ENCODE measurements at places on chromosomes 12 and 14. TPM values are rescaled to one million over a fixed set of nuclear protein-coding genes. Genes with fewer than 3 reads are reported as not detected.

ATL1 gene
- total RNA-seq = 6.8 TPM

DNA sequence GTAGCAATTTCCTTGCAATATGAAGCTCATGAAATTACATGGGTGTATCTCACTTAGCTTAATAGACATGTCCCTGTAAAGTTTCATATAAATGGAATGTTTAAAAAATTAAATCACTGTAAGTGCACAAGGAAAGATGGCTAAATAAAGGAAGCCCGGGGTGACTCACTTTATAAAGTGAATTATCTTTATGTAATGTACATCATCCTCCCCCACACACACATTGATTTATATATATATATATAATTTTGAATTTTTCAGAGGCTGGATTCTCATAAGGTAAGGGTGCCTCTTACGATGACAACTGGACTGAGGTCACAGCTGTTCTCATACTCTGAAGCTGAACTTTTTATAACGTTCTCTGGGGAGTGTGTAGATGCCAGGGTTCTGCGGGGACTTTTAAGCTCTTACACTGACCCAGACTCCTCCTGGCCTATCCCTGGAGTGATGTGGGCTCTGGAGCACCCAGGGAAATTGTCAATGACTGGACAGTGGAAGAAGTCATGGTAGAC is 108.7 kb upstream of the HIF1A start:
- H3K36me3 ChIP-seq = no peaks in the 10 kb centered on the region
- no peak for DNase-seq
- H3K4me3 ChIP-seq = no peak overlapping the region
- H3K27me3 ChIP-seq = no peaks in the 10 kb centered on the region

ITGB7 gene
- total RNA-seq = 0.93 TPM

NFATC4 gene
- total RNA-seq = 57.6 TPM

DNA sequence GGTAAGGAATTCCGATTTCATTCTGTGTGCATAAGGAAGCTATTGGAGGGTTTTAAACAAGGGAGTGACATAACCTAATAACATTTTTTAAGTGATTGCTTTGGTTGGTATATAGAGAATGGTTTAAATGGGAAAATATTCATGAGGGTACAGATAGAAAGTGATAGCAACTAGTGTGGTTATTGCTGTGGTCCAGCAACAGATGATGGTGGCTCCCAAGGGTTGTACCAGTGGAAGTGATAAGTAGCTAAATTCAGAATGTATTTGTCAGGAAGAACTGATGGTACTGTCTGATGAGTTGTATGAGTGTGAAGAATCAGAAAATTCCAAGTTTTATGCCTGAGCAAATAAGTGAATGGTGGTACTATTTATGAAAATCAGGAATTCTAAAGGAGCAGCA is 2.6 kb upstream of the CNOT2 start:
- DNase-seq = no peak
- H3K36me3 ChIP-seq = peaks cover 14% of the 10 kb centered on the region
- peak overlapping the region; percentile 42 for H3K27ac ChIP-seq
- H3K4me1 ChIP-seq = peaks cover 37% of the 10 kb centered on the region

SOCS2 gene
- 14.3 TPM for total RNA-seq

IFNG-AS1 gene
- total RNA-seq = not detected

IFI27L1 gene
- total RNA-seq = 28.9 TPM

PLEKHD1 gene
- total RNA-seq = 2.0 TPM

GRCh38 chr14:55430024-55430690 is 10.3 kb downstream of the TBPL2 start:
- peak overlapping the region; percentile 87 for H3K27ac ChIP-seq
- H3K36me3 ChIP-seq = no peaks in the 10 kb centered on the region
- no peak overlapping the region for H3K4me3 ChIP-seq

GRCh38 chr12:26809611-26810285 is 23.2 kb downstream of the ITPR2 start:
- DNase-seq = no peak
- no peaks in the 10 kb centered on the region for H3K27me3 ChIP-seq
- H3K36me3 ChIP-seq = peaks cover 2% of the 10 kb centered on the region
- H3K4me3 ChIP-seq = no peak overlapping the region
- H3K4me1 ChIP-seq = no peaks in the 10 kb centered on the region
- no peak overlapping the region for H3K27ac ChIP-seq

RITA1 gene
- 15.6 TPM for total RNA-seq

DNA sequence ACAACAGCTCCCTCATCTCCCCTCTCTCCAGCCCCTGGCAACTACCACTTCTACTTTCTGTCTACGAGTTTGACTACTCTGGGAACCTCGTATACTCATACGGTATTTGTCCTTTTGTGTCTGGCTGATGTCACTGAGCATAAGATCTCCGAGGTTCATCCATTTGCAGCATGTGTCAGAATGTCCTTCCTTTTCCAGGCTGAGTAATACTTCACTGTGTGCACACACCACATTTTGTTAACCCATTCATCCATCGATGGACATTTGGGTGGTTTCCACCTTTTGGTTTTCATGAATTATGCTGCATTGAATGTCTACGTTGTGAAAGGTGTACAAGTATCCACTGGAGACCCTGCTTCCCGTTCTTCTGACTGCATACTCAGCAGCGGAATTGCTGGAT is 24.1 kb upstream of the DLK1 start:
- no peak overlapping the region for H3K4me3 ChIP-seq
- H3K27me3 ChIP-seq = peaks cover 47% of the 10 kb centered on the region
- H3K4me1 ChIP-seq = peaks cover 10% of the 10 kb centered on the region
- no peak for DNase-seq

DNA sequence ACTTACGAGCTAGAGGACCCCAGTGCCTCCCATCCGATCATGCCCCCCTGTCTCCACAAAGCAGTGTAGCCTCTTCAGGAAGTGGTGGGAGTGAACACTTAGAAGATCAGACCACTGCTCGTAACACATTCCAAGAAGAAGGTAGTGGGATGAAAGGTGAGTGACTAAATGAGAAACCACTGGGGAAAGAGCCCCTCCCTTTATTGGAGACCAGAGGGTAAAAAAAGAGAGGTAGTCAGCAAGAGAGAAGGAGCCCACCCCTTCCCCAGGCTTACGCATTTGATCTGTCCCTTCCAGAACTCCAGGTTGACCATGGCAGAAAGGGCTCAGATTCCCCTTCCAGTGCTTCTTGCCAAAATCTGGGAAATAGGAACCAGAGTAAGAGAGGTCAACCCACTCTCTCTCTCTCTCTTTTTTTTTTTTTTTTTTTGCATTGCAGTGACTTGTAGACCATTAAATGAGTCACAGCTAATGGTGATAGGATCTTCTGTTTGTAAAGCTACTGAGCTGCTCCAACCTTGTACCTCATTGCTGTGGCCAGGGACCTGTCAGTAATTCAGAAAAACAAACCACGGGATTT is 165.4 kb downstream of the GCH1 start:
- no peaks in the 10 kb centered on the region for H3K4me1 ChIP-seq
- no peaks in the 10 kb centered on the region for H3K27me3 ChIP-seq
- no peak for DNase-seq
- no peak overlapping the region for H3K27ac ChIP-seq

- H3K36me3 ChIP-seq = no peaks in the 10 kb centered on the region
- H3K27ac ChIP-seq = no peak overlapping the region
- H3K4me3 ChIP-seq = no peak overlapping the region
- no peak for DNase-seq
- H3K27me3 ChIP-seq = no peaks in the 10 kb centered on the region
- H3K4me1 ChIP-seq = no peaks in the 10 kb centered on the region
These were observed 208.5 kb downstream of the MDGA2 start for GRCh38 chr14:47466916-47467315.

DNA sequence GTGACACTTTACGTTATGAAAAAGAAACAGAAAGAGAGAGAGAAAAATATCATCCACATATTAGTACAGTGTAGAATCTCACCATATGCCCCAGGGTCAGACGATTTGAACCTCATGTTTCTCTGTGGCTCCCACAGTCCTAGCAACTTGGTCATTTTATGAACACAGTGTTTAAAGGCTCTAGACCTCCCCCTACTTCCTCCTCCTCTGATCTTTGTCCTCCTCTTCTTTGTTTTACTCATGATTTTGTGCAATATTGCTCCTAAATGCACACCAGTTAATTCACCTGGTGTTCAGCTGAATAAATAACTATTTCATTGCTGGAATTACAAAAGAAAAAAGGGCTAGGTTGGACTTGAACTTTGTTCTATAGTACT is 18.2 kb downstream of the GLT1D1 start:
- DNase-seq = no peak
- H3K27me3 ChIP-seq = no peaks in the 10 kb centered on the region
- no peaks in the 10 kb centered on the region for H3K4me1 ChIP-seq
- no peak overlapping the region for H3K4me3 ChIP-seq
- peaks cover 7% of the 10 kb centered on the region for H3K36me3 ChIP-seq

MUCL1 gene
- total RNA-seq = not detected

- H3K4me3 ChIP-seq = no peak overlapping the region
- no peaks in the 10 kb centered on the region for H3K4me1 ChIP-seq
- peaks cover 27% of the 10 kb centered on the region for H3K27me3 ChIP-seq
- no peak for DNase-seq
- no peaks in the 10 kb centered on the region for H3K36me3 ChIP-seq
These were observed 66.8 kb downstream of the ARL6IP4 start for GRCh38 chr12:123047289-123047688.
